ENCODE measurements at places on chromosomes 2 and 18.

- no peak for DNase-seq
These were observed 150.1 kb upstream of the SERTAD2 start for GRCh38 chr2:64803776-64804175.

DNA sequence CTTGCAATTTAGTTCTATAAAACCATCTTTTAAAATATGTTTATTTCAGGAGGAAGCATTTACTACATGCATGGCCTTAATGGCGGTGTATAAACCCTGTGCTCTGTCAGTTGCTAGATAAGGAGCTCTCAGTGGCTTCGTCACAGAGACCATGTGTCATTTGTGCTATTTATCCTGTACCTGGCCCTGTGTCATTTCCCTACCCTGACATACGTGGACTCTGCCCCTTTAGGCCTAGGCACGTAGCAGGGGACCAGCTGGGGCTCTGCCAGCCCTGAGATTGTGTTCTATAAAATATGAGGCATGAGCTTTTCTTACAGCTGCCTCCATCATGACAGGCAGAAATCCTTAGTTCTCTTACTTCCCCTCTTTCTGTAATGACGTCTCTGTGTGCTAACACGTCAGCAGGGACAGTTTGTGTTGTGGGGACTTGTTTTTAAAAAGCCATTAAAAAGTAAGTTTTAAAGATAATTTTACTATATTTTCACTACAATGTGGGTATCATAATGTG is 88.0 kb downstream of the ITGB1BP1 start:
- DNase-seq = no peak

GRCh38 chr2:238702276-238703052 is 145.4 kb upstream of the TWIST2 start:
- no peak for DNase-seq

DNA sequence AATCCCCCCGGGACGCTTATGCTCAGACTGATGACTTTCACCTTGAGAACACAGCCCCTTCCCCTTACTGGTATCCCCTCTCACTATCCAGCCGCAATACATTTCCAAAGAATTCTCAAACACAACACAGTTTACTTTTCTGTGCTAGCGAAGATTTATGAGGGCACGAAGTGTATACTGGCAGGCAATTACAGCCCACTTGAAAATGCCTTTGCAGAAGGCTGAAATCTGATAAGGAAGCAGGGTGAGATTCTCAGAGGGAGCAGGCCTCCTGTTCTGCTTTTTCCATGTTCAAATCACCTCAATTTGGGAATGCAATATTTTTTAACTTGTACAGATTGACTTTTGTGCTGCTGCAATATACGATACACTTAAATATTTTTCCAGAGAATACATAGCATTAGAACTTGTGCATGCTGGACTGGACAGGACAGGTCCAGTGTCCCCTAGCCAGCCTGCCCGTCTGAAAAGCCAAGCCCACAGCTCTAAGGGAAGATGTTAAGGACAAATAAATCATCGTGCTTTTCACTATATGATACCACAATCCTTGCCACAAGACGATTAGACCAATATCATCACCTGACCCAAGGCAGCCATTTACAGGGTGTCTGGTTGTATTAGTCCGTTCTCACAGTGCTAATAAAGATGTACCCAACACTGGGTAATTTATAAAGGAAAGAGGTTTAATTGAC is 262.1 kb downstream of the EPHA4 start:
- no peak for DNase-seq

DNA sequence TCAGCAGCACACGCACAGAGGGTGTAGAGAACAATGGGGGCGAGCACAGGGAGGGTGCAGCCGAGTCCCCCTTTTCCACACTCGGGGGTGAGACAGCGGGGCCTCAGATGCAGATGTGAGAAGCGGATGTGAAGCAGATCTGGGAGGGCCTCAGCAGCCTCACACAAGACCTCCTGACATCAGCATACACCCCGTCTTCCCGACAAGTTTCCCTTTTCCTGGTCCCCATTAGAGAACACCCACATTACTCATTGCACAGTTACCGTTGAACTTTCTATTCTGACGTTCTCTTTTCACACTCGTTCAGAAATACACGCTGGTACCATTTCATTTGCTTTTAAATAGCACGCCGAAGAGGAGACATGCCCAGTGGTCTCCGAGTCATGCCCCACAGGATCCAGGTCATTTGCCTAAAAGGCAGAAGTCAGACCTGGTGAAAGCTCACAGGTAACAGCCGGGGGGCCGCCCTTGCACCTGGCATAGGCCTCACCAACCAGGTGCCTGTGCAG is 129.5 kb upstream of the ID2 start:
- no peak for DNase-seq

GRCh38 chr2:32742376-32742775 is 114.5 kb downstream of the TTC27 start:
- DNase-seq = peak; percentile 51

DNA sequence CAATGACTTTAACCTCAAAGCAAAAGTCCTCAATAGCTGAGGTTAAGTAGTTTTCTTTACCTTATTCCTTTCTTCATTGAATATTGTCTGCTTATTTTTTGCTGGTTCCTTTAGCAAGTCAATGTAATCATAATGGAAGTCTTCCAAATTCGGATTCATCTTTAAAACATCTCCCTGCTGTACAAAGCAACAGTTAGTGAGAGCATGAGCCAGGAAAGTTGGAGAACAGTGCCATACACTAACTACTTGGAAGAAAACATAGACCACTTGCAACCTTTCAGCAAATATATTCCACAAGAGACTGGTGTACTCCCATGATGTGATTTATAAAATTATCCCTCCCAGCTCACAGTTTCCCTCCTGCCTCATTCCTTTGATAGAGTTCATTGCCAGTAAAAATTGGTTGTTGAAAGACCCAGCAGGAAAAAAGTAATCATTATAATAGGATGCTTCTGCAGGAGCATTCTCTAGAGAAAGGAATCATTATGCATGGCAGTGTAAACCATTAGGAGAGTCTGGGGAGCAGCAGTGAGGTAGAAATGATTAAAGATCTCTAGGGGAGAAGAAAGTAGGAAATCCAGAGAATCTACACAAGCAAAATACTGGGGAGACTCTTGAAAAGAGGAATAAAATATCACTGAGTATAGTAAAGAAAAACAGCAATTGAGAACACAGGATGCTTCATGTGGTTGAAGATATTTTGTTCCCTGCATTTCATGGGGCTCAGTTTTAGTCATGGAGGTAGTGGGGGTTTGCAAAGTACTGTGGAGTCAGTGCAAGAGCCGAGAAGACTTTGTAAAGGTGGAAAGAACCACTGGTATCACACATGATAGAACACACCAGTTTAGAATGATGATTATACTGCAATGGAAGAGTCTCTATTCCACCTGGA is 38.6 kb upstream of the TTN start:
- DNase-seq = no peak

DNA sequence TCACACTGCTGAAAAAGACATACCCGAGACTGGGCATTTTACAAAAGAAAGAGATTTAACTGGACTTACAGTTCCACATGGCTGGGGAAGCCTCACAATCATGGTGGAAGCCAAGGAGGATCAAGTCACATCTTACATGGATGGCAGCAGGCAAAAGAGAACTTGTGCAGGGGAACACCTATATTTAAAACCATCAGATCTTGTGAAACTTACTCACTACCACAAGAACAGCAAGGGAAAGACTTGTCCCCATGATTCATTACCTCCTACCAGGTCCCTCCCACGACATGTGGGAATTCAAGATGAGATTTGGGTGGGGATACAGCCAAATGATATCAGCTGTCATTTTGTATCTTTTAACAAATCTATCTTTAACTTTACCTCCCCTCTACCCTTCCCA is 251.1 kb upstream of the RASGRP3 start:
- no peak for DNase-seq

DNA sequence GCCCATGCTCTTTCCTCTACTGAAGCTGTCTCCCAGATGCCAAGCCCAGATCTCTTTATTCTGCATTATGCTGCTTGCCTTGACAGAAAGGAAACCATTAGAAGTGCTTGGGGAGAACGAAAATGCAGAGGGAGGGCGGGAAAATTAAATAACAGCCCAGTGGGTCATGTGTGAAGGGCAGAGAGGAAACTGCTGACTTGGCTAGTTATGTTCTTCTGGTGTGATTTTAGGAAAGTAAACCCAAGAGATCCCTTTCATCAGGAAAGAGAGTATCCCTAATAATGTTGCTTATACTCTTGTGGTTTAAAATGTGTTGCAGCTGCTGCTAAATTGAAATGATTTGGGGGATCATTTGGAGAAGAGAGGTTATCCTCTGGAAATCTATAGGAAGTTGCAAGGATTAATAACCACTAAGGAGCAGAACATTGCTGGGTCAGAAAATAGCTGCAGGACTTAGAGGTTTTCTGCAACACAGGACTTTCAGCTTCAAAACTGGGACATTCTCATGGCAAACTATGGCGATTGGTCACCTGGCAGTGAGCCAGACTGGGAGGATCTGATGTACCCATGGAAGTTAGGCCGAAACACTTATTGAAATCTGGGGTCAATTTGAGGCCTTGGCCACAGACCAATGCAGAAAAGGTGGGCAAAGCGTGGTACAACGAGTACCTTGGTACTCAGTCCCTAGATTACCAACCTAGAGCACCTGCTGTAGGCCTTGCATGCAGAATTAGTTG is 172.2 kb downstream of the TMEM247 start:
- DNase-seq = no peak

DNA sequence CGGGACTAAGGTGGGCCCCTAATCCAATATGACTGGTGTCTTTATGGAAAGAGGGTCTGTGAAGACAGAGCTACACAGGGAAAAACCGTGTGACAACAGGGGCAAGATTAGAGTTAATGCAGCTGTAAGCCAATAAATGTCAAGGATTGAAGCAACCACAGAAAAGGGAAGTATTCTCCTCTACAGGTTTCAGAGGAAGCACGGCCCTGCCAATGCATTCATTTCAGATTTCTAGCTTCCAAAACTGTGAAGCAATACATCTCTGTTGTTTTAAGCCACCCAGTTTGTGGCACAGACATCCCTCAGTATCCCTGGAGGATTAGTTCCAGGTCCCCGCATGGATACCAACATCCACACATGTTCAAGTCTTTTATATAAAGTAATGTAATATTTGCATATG is 48.8 kb downstream of the SPP2 start:
- DNase-seq = no peak

DNA sequence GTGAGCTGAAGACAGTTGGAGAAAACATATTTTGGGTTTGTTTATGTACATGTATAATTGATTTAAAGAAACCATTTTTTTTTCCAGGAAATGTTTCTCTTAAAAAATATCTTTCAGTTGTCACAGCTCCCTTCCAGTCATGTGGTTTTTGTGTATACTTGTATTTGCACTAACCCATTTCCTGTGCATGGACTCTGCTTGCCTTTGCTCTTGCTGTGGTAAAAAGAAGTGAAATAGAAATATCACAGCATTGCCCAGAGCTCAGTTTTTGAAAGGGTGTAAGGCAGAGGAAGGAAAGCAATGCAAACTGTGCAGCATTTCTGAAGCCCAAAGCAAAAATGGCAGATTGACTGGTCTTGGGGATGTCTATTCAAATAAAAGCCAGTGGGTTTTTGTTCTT is 10.4 kb upstream of the DOCK10 start:
- no peak for DNase-seq

GRCh38 chr18:55539240-55539639 is 48.8 kb downstream of the TCF4 start:
- no peak for DNase-seq

GRCh38 chr2:213238753-213239495 is 45.3 kb upstream of the SPAG16 start:
- no peak for DNase-seq

- no peak for DNase-seq
These were observed 25.1 kb upstream of the PRLH start for GRCh38 chr2:237541243-237541642.

- DNase-seq = no peak
These were observed 178.3 kb upstream of the GATA6 start for GRCh38 chr18:21991081-21991534.

GRCh38 chr2:47310801-47311560 is 92.0 kb upstream of the MSH2 start:
- no peak for DNase-seq

GRCh38 chr18:44927127-44927849 is 246.6 kb downstream of the SETBP1 start:
- no peak for DNase-seq

DNA sequence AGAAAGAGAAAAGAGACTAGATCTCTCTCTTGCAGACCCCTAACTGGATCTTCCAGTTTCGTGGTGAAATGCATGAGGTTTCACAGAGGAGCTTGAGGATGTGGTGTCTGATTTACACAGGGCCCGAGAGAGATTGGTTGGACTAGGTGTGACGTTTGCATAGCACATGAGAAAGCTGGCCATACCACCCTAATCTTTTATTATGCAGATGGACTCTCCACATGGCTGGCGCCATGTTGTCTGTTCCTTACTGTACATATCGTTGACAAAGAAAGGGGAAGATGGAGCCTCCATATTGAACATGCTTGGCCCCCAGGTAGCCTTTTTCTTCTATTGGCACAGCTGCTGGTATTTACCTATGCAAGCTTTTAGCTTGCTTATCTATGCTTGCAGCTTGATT is 27.5 kb upstream of the PGAP1 start:
- no peak for DNase-seq

DNA sequence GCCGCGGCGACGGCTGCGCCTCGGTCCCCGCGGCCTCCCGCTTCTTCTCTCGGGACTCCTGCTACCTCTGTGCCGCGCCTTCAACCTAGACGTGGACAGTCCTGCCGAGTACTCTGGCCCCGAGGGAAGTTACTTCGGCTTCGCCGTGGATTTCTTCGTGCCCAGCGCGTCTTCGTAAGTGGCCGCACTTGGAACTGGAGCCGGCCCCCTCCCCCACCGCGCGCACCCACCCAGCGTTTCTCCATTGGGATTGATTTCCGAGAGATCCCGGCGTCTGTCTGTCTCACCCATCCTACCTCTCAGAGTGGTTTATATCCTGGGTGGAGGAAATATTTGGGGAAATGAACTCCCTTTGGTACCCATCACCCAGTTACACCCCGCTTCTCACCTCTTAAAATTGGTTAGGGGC is 498 bp downstream of the ITGAV start:
- no peak for DNase-seq

DNA sequence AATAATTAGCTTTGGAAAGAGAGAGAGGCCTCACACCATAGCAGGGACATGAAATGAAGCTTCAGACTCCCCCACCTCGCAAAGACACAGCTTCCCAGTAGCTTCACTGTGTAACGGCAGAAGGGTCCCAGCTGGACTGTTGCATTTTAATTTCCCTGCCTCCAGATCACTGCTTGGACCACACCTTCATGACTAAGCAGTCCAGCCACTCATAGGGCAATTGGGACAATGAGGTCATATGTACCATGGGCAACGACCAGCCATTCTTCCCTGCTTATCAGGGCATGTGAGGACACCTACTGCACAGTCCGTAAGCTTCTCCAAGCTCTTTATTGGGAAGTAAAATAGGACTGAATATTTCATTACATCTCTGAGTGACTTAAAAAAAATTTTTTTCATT is 183.0 kb downstream of the MREG start:
- DNase-seq = no peak

DNA sequence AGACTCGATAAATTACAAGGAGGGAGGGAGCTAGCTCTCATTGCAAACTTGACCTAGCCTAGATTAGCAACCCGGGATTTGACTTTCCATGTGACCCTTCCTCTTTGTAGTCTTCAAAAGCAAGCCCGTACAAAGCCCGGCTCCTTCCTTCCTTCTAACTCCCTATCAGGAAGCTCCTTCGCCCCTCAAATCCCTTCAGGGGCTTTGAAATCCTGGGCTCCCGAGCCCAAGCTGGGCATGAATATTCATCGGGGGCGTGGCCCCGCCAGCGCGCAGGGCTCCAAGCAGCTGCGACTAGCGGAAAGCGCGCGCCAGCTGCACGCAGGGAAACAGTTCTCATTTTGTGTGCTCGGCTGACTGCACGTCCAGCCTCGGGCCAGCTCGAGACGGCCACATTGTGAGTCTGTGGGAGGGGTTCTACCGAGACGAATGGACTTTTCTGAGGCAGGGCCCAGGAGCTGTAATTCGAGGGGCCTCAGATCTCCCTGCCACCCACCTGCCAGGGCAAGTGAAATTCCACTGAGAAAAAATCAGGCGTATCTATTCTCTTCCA is 84.0 kb upstream of the PELI1 start:
- peak; percentile 74 for DNase-seq

Data from NCI-H187 treated with DMSO at 0.1 percent for 48 hours (cell line).